ENCODE measurements at places on chromosomes 13 and 19.

DNA sequence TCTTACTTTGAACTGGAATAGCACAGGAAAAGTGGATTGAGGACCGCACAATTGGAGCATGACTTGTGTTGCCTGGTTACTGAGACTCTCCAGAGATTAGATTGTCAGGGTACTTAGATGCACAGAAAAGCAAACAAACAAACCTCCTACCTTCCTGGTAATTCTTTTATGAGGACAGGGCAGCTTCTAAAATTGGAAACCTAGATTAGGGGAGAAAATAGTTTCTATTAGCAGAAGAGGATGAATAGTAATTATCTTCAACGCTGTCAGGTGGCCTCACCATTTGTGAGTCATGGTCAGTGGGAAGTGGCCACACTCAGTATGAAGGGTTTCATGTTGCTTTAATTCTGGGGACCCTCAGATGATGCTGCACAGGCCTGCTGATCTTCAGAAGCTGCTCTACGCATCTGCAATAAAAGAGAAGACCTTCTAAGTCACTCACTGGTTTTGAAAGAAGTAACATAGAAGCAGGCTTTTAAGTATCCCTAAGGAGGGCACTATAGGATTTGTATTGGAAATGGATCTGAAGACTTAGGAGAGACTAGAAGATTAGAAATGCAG, 106.8 kb downstream of the LACC1 start:
- no peak for DNase-seq

DNA sequence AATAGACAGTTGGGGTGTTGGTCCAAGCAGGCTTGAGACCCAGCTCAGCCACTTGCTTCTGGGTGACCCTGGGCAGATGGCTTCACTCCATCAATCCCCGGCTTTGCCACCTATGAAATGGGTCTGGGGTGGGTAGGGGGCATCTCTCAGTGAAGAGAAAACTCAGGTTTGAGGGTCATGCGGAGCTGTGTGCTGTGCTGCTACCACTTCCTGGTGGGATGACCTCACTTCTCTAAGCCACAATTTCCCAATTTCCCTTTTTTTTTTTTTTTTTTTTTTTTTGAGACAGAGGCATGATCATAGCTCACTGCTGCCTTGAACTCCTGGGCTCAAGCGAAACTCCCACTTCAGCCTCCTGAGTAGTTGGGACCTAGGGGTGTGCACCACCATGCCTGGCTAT, 4.6 kb upstream of the PLAUR start:
- DNase-seq: no peak

GRCh38 chr19:33301900-33302174, 497 bp downstream of the CEBPA start:
- DNase-seq: no peak

DNA sequence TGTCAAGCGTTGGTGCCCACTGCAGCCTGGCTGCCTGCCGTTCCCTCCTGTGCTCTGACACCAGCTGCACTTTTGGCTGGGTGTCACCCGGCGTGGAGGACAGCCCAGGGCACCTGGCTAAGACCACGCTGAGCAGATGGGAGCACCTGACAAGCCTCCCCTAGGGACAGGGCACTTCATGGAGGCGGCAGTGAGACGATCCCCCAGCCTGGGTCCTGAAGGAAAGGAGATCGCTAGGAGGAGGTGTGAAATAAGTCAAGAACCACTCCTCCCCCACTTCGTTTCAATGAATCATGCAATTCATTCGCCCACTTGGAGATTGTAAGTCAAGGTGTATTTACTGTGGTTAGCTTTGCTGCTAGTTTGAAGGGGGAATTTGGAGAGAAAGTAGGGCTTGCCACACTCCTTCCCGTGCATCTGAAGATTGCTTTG, 38.8 kb downstream of the VSTM2B start:
- no peak for DNase-seq

DNA sequence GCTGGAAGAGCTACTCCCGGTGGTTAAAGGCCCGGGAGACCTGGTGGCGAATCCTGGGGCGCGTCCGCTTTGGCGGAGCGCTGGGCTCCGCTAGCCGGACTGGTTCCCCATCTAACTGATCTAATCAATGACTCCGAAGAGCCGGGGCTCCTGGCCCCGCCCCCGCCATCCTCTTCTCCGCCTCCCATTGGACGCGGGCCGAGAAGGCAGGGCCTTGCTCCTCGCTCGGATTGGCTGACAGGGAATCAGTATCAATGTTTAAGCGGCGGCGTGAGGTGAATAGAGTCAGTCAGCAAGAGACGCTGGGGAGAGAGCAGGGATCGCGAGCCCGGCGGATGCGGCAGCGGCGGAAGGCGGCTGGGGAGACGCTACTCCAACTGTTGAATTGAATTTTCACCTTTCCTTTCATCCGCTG, 1.7 kb upstream of the PCDH17 start:
- DNase-seq: no peak

DNA sequence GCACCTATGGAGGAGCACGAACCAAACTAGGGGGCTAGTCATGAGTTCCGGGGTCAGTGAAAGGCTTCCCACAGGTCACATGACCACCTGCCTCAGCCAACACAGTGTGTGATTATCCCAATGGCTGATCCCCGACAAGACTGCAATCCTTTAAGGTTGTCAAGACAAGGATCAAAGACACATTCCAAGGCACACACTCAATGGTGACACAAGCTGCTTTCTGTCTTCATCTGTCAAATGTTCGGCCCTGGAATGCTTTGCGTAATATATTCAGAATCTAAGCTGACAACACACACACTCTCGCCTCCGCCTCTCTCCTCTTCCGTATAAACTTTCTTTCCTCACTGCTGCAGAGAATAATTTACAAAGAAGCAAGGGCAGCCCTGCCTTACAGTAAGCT, 11.7 kb downstream of the RANBP3 start:
- no peak for DNase-seq

GRCh38 chr13:99083981-99084380, 106.1 kb upstream of the DOCK9 start:
- DNase-seq: no peak

DNA sequence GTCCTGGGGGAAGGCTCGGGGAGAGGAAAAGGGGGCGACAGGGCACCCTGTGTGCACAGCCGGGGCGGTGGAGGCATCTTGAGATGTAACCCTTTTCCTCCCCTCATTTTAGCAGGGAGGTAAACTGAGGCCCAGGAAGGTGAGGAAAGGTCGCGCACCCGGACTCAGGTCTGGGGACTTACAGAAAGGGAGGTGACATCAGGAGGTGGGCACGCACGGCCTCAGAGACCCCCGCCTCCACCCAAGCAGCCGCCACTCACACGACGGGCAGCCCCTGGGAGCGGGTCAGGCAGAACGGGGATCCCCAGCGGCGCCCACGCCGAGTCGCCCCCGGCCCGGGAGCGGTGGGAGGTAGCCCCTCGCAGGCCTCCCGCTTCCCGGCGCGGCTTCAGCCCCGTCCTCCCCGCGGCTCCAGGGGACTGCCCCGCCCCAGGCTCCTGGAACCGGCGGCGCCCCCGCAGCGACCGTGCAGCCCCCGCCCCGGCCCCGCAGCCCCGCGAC, 477 bp downstream of the PIP5K1C start:
- no peak for DNase-seq

GRCh38 chr13:78102741-78103140, 184.1 kb upstream of the EDNRB start:
- no peak for DNase-seq

DNA sequence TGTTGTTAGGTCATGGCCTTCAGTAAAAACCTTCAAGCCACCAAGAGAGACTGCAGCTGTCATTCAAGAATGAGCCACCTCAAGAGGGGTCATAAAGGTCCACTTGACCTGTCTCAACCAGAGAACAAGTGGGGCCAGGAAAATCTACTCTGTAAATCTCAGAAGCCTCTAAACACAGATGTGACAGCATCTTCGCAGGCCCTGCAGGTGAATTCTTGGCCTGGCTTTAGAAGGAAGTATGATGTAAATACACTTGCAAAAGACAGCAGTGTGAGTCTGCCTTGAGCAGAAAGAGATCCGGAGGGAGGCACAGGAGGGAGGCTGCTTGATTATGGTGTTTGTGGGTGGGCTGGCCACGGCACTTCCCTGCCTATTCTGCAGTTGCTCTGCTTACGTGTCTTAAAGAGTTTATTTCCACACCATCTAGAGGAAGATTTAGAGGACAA, 1082.9 kb downstream of the UQCRFS1 start:
- DNase-seq: no peak

DNA sequence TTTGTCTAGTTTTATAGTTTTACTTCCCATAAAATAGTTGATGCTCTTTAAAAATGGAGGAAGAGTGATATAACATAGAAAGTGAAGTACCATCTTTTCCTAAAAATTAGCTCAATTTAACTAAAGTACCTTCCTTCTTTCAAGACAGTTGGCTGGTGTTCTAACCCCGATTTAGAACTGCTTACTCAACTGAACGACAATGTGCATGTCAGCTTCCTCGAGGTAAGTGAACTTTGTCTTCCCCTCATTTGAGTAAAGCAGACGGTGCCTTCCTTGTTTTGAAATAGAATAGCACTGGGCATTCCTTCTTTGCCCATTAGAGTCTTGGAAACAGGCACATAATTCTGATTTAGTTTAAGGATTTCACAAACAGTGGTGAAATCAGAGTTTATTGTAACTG, 1519.2 kb downstream of the EFNB2 start:
- no peak for DNase-seq

DNA sequence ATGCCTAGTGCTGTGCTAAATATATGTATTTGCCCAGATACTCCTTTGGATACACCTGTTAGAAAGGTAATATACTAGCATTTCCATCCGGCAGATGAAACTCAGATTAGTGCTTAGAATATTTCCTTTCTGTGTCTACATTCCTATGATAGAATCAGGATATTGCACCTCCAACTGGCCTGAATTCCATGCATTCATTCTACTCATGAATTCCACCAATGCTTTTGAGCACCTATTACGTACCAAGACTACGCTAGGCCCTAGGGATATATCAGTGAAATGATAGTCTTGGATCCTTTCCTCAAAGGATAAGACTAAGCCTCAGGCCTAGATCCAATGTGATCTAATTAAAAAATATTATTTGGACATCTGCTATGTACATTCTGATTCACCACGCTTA, 223.8 kb upstream of the SERP2 start:
- DNase-seq: no peak

DNA sequence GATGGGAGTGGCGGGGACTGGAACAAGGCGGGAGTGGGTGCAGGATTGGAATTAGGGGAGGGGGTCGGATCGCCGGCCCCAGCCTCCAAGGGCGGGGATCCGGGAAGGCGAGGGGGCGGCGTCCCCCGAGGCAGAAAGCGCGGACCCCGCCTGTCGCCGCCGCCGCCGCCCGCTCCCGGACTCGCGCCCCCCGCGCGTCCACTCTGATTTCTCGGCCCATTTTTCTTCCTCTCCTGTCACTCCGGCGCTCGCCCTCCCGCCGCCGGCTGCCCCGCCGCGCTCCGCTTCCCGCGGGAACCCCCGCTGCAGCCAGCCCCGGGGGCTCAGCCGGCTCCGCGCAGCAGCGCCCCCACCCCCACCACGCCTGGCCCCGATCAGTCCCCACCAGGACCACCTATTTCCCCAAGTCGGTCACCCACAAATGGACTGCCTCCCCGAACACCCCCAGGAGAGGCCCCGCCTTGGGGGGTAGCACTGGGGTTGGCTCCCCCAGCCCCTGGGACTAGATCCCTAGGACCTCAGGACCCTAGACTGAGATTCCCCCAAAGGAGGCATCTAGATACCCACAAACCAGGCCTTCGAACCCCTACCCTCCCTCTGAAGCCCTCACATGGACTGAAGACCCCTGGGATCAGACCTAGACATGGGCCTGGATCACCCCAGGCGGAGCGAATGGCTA, 12.6 kb upstream of the ERFL start:
- no peak for DNase-seq

GRCh38 chr13:37594550-37594949, 4.0 kb downstream of the POSTN start:
- DNase-seq: no peak

- no peak for DNase-seq
Observed at GRCh38 chr13:99000137-99000536, 22.3 kb upstream of the DOCK9 start.

GRCh38 chr13:32824675-32825074, 191.5 kb upstream of the KL start:
- no peak for DNase-seq

DNA sequence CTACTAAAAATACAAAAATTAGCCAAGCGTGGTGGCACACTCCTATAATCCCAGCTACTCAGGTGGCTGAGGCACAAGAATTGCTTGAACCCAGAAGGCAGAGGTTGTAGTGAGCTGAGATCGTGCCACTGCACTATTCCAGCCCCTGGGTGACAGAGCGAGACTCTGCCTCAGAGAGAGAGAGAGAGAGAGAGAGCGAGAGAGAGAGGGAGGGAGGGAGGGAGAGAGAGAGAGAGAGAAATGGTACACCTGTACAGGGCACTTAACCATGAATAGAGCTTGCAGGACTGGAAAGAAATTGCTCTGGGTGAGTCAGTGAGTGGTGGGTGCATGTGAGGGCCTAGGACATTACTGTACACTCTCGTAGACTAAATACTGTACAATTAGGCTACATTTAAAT, 40.5 kb upstream of the SLC7A9 start:
- no peak for DNase-seq

- DNase-seq: no peak
Observed at GRCh38 chr13:74025369-74025768, 108.8 kb downstream of the KLF12 start.

DNA sequence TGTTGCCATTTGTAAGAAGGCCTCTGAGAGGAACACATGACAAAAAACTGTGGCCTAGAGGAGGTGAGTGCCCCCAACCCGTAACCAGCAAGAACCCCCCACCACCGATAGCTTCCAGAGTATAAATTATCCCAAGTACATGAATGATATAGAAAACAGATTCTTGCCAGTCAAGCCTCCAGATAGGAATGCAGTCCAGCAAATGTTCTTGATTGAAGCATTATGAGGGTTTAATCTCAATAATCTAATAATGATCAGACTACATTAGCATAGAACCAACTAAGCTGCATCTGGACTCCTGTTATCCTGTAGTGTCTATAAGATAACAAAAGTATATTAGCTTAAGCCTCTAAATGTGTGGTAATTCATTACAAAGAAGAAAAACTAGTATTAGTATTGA, 908.9 kb upstream of the ATXN8OS start:
- no peak for DNase-seq

- DNase-seq: no peak
Observed at GRCh38 chr13:40355126-40355724, 311.2 kb downstream of the FOXO1 start.

DNA sequence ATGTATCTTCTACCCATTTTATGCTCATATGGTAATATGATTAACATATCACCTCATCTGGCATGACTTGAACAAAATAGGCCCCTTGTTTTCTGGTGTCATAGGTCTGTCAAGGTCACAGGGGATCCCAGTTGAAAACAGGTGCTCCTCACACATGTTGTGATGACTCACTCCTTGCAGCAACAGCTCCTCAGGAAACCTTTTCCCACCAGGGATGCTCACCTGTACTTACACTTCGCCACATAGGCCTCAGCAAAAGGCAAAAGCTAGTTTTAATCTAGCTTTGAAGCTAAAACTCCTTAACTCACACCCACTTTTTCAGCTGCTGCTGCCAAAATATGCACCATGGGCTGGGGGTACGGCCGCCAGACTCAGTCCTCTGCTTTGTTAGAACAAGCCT, 110.0 kb upstream of the SOX21 start:
- DNase-seq: no peak
